ENCODE measurements at places on chromosomes 1 and 21.

DNA sequence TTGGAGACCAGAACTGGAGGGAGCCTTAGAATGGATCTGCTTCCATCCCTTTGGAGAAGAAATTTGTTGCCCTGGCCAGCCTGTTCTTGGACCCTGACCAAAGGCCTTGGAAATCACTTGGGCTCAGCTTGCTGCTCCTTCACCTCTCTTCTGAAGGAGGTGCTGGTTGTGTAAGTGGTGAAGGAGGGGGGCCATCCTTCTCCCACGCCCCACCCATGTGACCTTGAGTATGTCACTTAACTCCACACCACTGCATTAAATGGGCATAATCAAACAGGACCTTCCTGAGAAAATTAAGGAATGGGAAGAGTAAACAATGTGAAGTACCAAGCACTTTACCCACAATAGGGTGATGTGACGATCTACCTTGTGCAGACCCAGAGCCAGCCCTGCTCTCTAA is 68.3 kb upstream of the GJB5 start:
- no peak for DNase-seq

DNA sequence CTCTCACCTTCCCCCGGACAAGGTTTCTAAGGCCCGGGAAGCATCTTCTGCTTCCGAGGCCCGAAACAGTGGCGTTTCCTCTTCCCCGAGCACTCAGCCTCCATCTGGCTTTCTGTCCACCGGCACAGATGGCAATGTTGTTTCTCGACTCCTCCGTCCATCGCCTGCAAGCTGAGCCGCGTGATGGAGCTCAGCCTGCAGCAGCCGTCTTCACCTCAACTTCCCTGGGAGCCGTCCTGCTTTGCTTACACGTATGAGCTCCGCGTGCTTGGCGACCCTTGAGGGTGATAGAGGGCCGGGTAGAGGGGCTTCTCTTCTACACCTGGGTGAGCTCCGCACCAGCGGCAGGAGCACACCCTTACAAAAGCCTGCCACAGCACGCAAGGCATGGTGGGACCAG is 80.4 kb downstream of the AJAP1 start:
- DNase-seq = no peak

GRCh38 chr1:227316456-227316855 is 1.8 kb downstream of the CDC42BPA start:
- no peak for DNase-seq

DNA sequence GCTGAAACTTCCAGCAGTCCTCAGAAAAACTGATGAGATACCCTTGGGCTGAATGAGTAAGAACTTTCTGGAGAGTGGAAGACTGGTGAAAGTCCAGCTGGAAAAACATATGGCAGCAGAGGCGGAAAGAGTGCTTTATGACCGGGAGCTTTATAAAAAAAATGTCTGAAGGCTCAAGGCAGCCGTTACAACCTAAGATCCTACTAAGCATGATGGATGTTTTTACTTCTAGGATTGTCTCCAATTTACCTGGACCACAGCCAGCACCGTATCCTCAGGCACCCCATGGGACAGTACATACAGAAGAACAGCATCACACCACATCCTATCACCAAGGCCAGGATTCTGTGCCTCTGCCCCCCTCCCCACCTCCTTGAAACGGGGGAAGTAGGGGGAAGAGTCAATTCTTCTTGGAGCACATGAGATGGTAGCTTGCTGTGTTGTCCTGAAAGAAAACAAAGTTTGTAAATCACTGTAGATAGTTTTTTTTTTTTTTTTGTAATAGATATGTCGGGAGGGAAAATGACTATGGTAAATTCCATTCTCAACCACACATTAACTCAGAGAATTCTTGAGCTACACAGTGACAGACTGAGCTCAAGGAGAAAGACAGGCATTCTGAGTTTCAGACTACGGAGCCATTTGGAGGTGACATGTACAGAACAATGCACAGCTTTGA is 11.8 kb upstream of the IRF2BP2 start:
- DNase-seq = peak; percentile 93

- DNase-seq = no peak
Observed at GRCh38 chr1:153292740-153293479, 19.8 kb downstream of the PGLYRP3 start.

DNA sequence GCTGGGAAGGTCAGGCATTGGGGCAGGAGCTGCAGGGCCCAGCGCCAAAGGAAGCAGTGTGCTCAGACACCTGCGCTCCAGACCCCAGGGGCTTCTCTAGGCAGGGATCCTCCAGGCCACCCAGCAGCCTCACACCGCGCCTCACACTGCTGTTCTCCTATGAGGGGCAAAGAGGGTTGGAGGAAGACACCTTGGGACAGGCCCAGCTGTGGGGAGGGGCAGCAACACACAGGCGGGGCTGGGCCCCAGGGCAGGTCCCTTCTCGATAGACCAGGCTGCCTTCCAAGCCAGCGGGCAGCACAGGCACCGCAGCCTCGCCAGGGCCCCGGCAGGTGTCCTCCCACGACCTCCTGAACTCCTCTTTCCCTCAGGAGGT is 20.7 kb upstream of the PRSS38 start:
- DNase-seq = no peak

DNA sequence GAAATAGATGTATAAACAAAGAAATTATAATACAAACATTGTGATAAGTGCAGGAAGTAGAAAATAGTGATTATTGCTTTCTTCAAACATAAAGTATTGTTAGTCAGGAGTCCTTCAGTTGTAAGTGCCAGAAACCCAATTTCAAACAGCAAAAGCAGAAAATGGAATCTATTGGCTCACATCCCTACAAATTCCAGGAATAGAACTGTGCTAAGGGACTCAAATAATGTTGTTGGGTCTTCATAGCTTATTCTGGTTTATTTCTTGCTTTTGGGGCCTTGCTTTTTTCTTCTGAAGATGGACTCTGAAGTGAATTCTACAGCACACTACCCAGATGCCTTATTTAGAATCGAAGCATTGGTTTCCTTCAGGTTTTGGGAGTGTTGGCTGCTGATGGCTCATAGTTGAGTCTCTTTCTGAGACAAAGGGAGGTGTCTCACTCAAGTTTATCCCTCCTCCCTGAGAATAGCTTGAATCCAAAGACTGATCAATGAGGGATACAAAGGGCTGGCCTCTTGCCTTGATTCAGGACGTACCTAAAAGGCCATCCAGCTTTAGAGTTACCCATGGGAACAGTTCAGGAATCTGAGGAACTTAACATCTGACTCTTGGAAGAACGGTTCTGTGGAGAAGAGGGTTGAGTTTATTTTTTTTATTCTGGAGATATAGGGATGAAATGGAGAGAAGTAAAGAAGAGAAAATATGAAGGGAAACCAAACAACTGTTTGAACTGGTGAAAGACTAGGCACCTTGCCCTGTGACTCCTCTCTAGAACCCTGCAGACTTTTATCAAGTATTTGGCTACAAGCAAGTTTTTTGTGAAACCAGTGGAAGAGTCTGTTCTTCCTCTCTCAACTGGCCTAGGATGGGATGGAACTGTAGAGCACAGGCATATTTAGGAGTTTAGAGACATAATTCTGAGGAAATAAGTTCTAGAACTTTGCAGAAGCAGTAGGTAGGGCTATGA is 39.0 kb upstream of the ATG4C start:
- DNase-seq = no peak

DNA sequence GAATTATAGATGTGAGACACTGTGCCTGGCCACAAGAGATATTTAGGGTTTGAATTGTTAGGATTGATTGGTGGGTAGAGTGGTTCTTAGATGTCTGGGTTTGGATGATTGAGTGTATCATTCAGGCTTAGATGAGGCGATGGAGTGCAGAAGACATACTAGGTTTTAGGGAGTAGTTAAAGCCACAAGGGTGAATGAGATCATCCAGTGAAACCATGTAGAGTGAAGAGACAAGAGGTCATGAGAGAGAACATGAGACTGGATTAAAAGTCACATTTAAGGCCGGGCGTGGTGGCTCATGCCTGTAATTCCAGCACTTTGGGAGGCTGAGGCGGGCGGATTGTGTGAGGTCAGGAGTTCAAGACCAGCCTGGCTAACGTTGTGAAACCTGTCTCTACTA is 37.2 kb downstream of the ZFYVE9 start:
- no peak for DNase-seq

GRCh38 chr21:44846485-44847260 is 26.8 kb downstream of the PTTG1IP start:
- peak; percentile 16 for DNase-seq

DNA sequence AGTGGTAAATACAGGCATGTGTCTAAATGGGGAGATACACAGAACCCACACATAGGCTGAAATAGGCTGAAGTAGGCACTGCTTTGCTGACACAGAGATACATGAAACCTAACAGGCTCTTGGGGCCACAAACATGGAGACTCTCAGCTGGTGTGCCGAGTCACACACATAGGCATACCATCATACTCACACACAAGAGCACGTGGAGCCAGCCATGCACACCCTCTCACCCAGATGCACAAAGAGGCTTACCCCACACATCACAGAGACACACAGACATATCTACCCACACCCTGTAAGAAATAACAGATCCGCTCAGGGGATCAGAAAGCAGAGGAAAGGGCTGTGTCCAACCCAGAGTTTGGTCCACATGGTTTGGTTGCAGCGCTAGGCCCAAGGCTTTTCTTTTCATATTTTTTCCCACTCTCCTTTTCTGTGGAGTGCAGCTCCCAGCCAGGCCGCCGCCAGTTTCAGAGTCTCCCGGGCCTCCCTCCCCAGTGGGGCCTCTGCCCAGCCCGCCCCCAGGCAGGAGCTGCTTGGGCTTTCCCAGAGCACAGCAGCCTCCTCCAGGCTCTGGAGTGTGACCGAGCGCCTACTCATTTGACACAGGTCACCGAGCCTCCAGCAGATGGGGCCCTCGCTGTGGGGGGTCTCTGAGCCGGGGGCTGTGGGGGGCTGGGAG is 3.9 kb upstream of the POU3F1 start:
- DNase-seq = no peak

- DNase-seq = no peak
Observed at GRCh38 chr1:3911981-3912808, 12.1 kb upstream of the C1orf174 start.

GRCh38 chr21:25809013-25809412 is 74.2 kb downstream of the GABPA start:
- no peak for DNase-seq

DNA sequence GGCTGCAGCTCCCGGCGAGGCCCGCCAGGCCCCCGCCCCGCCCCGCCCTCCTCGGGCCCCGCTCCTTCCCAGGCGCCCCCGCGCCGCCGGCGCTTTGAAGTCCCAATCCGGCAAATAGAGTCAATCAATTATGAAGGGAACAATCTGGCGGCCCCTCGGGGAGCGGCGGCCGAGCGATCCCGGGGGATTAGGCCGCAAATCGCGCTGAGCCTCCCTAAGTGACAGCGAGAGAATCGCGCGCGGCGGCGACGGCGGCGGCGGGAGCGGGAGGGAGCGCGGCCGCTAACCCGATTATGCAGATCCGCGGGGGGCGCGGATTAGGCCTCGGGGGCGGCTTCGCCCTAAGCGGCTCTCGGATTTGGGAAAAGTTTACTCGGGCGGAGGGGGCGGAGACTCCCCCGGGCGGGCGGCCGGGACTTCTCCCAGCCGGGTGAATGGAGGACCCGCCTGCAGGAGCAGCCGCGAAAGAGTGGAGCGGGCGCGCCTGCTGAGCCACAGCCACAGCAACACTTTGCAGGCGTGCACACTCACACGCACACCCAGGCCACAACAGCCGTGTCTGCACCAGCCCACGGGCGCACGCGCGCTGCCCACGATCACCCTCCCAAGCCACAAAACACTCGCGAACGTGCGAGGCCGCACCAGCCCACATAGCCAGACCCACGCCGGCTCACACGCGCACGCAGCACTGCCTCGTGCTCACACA is 23.0 kb upstream of the DMBX1 start:
- no peak for DNase-seq

GRCh38 chr1:189764391-189765320 is 713.0 kb downstream of the BRINP3 start:
- DNase-seq = no peak

- no peak for DNase-seq
Observed at GRCh38 chr1:96253246-96254035, 468.1 kb upstream of the PTBP2 start.
